ENCODE measurements at places on chromosomes 1 and 21.

DNA sequence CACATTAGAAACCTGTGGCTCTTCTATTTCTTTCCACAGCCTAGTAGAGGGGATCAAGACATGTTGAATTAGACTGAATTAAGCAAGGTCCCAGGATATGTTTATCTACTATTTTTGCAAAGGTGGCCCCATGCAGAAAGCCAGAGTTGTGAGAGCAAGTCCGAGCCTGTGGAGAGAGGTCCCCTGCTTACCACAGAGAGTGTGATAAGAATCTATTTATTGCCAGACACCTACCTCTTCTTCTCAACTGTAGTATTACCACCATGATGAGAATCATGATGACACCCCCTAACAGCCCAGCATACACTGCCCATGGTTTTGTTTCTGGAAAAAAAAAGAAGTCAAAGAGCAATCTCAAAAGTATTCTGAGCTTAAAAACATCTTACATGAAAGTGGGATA is 23.0 kb downstream of the SLAMF1 start:
- DNase-seq: no peak

- no peak for DNase-seq
These were observed 156.5 kb downstream of the EIF4G3 start for GRCh38 chr1:21020151-21020550.

GRCh38 chr1:28416509-28417194 is 47.1 kb downstream of the PHACTR4 start:
- no peak for DNase-seq

- DNase-seq: no peak
These were observed 6.2 kb downstream of the HSD11B1 start for GRCh38 chr1:209710847-209711246.

Data from CD4-positive, alpha-beta T cell treated with Interleukin-12 subunit alpha and Interleukin-12 subunit beta, for 1 hour (primary cell).